ENCODE measurements at places on chromosomes 2 and 18.

DNA sequence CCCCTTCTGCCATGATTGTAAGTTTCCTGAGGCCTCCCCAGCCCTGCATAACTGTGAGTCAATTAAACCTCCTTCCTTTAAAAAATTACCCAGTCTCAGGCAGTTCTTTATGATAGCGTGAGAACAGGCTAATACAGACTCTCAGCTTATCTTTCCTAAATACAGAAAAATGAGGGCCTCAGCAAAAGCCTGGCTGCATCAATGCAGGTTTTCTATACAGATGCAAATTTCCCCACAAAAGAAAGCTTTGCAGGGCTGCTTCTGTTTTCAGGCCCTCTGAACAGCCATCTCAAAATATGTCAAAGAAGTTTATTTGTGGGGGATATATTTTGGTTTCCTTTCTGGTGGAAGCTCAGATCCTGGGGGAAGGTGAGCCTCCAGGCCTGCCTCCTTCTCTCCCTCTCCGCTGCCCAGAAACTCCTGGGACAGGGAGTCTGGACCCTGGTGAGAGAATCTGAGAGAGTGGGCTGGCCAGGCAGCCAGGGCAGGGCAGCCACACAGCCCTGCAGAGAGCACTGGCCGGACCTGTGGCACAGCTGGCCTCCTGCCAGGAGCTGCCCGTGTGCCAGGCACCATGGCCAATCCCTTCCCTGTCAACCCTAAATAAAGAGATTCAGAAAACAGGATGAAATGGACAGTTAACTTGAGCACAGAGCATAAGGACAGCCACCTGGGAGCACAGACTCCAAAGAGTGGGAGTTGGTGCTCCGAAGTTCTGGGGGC lies 21.6 kb upstream of the AGXT start:
- H3K27me3 ChIP-seq, result no peaks in the 10 kb centered on the region
- DNase-seq, result no peak
- no peaks in the 10 kb centered on the region for H3K4me1 ChIP-seq
- H3K27ac ChIP-seq, result no peak overlapping the region
- H3K36me3 ChIP-seq, result no peaks in the 10 kb centered on the region

- H3K27ac ChIP-seq, result no peak overlapping the region
- no peaks in the 10 kb centered on the region for H3K36me3 ChIP-seq
- no peaks in the 10 kb centered on the region for H3K27me3 ChIP-seq
- no peaks in the 10 kb centered on the region for H3K4me1 ChIP-seq
- DNase-seq, result no peak
Measured at GRCh38 chr18:63646936-63647335, 2.9 kb upstream of the SERPINB4 start.

DNA sequence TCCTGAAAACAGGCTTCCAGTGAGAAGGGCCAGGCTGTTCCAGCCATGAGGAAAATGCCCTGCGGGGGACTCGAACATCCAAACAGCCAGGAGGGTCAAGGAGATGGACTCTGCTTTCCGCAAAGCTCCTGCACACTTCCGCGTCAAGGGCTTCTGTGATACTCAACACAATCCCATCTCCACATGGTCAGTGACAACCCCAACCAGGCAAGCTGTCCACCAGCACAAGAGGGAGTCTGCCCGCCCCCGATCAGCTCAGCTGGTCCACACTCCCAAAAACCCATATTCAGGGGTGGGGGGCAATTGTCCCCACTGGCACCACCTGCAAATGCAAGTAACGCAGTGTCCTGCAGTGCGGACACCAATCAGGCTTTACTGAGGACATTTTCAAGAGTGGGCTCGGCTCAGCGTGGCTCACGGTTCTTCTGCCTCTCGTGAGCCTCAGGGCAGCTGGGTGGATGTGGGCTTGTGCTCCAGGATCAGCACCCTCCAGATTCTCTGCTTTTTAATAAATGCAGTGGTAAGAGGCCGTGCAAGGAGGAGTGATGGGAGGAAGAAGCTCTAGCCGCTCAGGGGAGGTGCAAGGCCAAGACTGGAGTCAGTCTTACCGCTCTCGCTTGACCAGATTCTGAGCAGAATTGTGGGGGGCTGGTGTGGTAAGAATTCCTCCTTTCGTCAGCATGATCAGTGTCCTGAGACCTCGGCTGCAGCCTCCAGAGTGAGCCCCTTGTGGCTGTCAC lies 19.5 kb upstream of the CIDEA start:
- H3K4me1 ChIP-seq, result no peaks in the 10 kb centered on the region
- H3K27me3 ChIP-seq, result peaks cover 16% of the 10 kb centered on the region
- no peak overlapping the region for H3K27ac ChIP-seq
- H3K36me3 ChIP-seq, result no peaks in the 10 kb centered on the region
- no peak overlapping the region for H3K4me3 ChIP-seq

GRCh38 chr2:32386739-32387138 lies 29.9 kb downstream of the BIRC6 start:
- H3K27ac ChIP-seq, result no peak overlapping the region
- no peak for DNase-seq
- no peak overlapping the region for H3K4me3 ChIP-seq

DNA sequence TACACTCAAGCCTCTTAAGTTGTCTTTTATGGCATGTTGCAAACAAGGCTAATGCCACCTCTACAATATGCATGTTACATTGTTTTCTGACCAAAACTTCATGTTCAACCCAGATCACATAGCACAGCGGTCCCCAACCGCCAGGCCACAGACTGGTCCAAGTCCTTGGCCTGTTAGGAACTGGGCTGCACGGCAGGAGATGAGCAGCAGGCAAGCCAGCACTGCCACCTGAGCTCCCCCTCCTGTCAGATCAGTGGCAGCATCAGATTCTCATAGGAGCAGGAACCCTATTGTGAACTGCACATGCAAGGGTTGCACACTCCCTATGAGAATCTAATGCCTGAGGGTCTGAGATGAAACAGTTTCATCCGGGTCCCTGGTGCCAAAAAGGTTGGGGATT lies 324.8 kb upstream of the CHAC2 start:
- no peak overlapping the region for H3K27ac ChIP-seq
- H3K4me1 ChIP-seq, result peaks cover 2% of the 10 kb centered on the region
- no peak overlapping the region for H3K4me3 ChIP-seq
- H3K36me3 ChIP-seq, result no peaks in the 10 kb centered on the region
- peaks cover 5% of the 10 kb centered on the region for H3K27me3 ChIP-seq

GRCh38 chr2:50556934-50557575 lies 474.9 kb downstream of the NRXN1 start:
- H3K27ac ChIP-seq, result no peak overlapping the region
- H3K4me3 ChIP-seq, result no peak overlapping the region
- no peaks in the 10 kb centered on the region for H3K27me3 ChIP-seq
- no peaks in the 10 kb centered on the region for H3K36me3 ChIP-seq

GRCh38 chr2:235977445-235977844 lies 190.7 kb downstream of the GBX2 start:
- H3K4me3 ChIP-seq, result no peak overlapping the region
- H3K27ac ChIP-seq, result no peak overlapping the region
- H3K27me3 ChIP-seq, result peaks cover 4% of the 10 kb centered on the region
- H3K36me3 ChIP-seq, result no peaks in the 10 kb centered on the region

- no peaks in the 10 kb centered on the region for H3K4me1 ChIP-seq
- H3K36me3 ChIP-seq, result no peaks in the 10 kb centered on the region
- H3K27ac ChIP-seq, result no peak overlapping the region
- H3K27me3 ChIP-seq, result peaks cover 6% of the 10 kb centered on the region
- no peak overlapping the region for H3K4me3 ChIP-seq
Measured at GRCh38 chr2:19635951-19636510, 265.8 kb downstream of the TTC32 start.

DNA sequence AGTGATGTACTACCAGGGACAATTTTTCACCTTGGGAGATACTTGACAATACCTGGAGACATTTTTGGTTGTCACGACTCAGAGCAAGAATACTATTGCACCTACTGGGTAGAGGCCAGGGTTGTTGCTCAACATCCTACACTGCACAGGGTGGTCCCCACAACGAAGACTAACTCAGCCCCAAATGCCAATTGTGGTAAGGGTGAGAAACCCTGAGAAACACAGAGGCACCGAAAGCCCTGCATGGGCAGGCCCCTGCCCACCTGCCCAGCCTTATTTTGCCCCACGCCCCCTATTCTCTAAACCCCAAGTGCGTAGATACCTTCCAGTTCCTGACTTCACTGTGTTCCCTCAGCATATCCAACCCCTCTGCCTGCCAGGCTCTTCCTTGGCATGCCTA lies 163.1 kb upstream of the PKDCC start:
- no peak overlapping the region for H3K4me3 ChIP-seq
- no peak for DNase-seq
- no peak overlapping the region for H3K27ac ChIP-seq
- H3K36me3 ChIP-seq, result no peaks in the 10 kb centered on the region
- H3K27me3 ChIP-seq, result no peaks in the 10 kb centered on the region

GRCh38 chr2:50181212-50181611 lies 850.7 kb downstream of the NRXN1 start:
- H3K27me3 ChIP-seq, result no peaks in the 10 kb centered on the region
- no peaks in the 10 kb centered on the region for H3K36me3 ChIP-seq
- no peak overlapping the region for H3K27ac ChIP-seq
- H3K4me1 ChIP-seq, result no peaks in the 10 kb centered on the region
- H3K4me3 ChIP-seq, result no peak overlapping the region

GRCh38 chr2:50148632-50149031 lies 883.3 kb downstream of the NRXN1 start:
- no peaks in the 10 kb centered on the region for H3K27me3 ChIP-seq
- no peaks in the 10 kb centered on the region for H3K36me3 ChIP-seq
- no peak for DNase-seq

GRCh38 chr2:168037778-168038177 lies 209.6 kb downstream of the STK39 start:
- H3K27ac ChIP-seq, result no peak overlapping the region
- peaks cover 40% of the 10 kb centered on the region for H3K36me3 ChIP-seq
- H3K27me3 ChIP-seq, result no peaks in the 10 kb centered on the region
- H3K4me3 ChIP-seq, result no peak overlapping the region
- no peak for DNase-seq
- peaks cover 37% of the 10 kb centered on the region for H3K4me1 ChIP-seq

DNA sequence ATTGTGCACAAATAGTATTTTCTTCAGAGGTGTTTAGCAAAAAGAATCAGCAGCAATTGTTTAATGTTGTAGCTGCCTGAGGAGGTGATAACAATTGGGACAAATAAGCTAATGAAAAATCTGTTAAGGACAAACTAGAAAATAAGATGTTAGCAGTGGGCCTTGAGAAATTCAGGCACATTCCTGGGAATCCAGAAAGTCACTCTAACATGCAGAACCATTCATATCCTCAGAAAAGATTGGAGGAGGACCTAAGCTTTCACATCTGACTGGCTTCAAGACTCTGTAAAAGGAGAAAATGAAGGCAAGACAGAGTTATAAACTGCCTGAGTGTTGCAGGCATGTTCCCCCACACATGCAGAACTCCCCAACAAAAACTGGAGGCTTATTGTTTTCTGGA lies 353.5 kb upstream of the RGPD4 start:
- H3K27me3 ChIP-seq, result no peaks in the 10 kb centered on the region
- no peak overlapping the region for H3K27ac ChIP-seq
- H3K36me3 ChIP-seq, result no peaks in the 10 kb centered on the region
- no peak for DNase-seq

- no peak overlapping the region for H3K4me3 ChIP-seq
- no peak for DNase-seq
- H3K36me3 ChIP-seq, result peaks cover 4% of the 10 kb centered on the region
- no peak overlapping the region for H3K27ac ChIP-seq
- no peaks in the 10 kb centered on the region for H3K27me3 ChIP-seq
Measured at GRCh38 chr2:156445296-156446220, 9.4 kb downstream of the GPD2 start.

- H3K4me3 ChIP-seq, result no peak overlapping the region
Measured at GRCh38 chr2:226683196-226683595, 116.4 kb downstream of the IRS1 start.

DNA sequence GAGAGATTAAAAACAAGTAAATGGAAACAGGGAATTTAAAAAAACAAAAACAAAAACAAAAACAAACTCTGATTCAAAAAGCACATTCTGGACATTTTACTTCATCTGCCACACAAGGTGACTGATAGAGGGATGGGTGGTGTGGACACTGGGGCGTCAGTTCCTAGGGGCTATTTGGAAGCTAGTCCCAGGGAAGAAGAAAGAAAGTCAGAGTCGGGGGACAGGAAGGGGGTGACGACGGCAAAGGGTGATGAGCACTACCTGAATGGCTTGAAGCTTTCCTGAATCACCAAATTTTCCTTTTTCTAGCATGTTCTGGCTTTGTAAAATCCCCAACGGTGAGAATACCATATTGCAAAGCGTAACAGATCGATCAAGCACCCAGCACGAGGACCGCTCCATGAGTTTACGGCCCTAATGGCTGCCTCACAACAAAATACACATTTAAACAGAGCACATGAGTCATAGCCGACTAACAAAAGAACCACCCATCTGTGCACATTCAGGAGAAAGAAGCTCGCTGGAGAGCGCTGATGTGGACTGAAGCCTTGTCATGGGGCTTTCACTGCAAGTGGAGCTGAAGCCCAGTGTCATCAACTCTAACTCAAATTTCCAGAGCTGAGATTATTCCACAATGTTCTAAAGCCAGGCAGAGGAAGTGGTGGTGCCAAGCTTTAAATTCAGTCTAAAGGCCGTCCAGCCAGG lies 178.9 kb downstream of the LNPK start:
- H3K4me3 ChIP-seq, result no peak overlapping the region
- no peaks in the 10 kb centered on the region for H3K4me1 ChIP-seq
- no peak overlapping the region for H3K27ac ChIP-seq
- H3K36me3 ChIP-seq, result no peaks in the 10 kb centered on the region
- no peak for DNase-seq
- H3K27me3 ChIP-seq, result peaks cover 14% of the 10 kb centered on the region

GRCh38 chr2:15119722-15120175 lies 441.4 kb downstream of the NBAS start:
- H3K27me3 ChIP-seq, result peaks cover 1% of the 10 kb centered on the region
- no peaks in the 10 kb centered on the region for H3K36me3 ChIP-seq
- no peaks in the 10 kb centered on the region for H3K4me1 ChIP-seq

DNA sequence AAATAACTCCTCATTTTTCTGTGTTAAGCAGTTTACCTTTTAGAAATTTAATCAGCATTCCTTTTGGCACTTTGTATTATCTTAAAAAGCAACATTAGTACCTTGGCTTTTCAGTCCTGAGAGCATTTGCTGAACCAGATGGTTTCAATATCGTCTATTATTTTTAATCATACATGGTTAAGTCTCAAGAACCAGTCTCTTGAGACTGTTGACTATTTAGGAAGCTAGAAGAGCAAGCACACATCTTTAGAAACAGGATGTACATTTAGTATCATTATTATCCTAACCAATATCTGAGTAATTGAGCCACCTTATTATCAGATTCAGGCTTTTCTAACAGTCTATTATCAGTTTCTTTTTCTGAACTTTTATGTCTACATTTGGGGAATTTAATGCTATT lies 28.2 kb upstream of the ZEB2 start:
- peaks cover under 1% of the 10 kb centered on the region for H3K4me1 ChIP-seq
- DNase-seq, result no peak
- peaks cover 4% of the 10 kb centered on the region for H3K27me3 ChIP-seq
- H3K36me3 ChIP-seq, result no peaks in the 10 kb centered on the region
- H3K27ac ChIP-seq, result no peak overlapping the region

- H3K4me1 ChIP-seq, result peaks cover 12% of the 10 kb centered on the region
- no peaks in the 10 kb centered on the region for H3K36me3 ChIP-seq
- no peak overlapping the region for H3K27ac ChIP-seq
- peaks cover 64% of the 10 kb centered on the region for H3K27me3 ChIP-seq
- no peak for DNase-seq
Measured at GRCh38 chr2:104871649-104871971, 17.7 kb downstream of the POU3F3 start.

All from activated CD4-positive, alpha-beta memory T cell treated with anti-CD3 and anti-CD28 coated beads for 36 hours (primary cell).